Smooth muscle cell of the brain vasculature (primary cell): ENCODE measurements at places on chromosomes 7 and 10.

DNA sequence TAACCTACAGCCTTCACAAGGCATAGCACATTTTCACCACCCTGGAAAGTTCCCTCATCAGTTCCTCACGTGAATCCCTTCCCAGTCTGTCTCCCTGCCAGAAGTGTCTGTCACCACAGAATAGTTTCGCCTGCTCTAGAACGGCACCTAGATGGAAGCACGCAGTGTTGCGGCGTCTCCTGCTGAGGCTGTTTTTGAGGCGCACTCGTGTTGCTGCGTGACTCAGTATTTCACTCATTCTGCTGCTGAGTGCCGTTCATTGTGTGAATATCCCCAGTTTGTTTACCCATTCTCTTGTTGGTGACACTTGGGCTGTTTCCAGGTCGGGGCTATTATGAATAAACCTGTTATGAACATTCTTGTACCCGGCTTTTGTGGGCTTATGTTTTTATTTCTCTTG, 12.8 kb downstream of the NOS3 start:
- no peak for DNase-seq

- DNase-seq = no peak
Observed at GRCh38 chr7:112072541-112073245, 133.5 kb downstream of the DOCK4 start.

- no peak for DNase-seq
Observed at GRCh38 chr7:120421151-120421651, 148.2 kb downstream of the KCND2 start.

- DNase-seq = no peak
Observed at GRCh38 chr10:1120801-1121211, 64.6 kb downstream of the WDR37 start.

GRCh38 chr7:27095050-27095896, 527 bp downstream of the HOXA1 start:
- no peak for DNase-seq

- no peak for DNase-seq
Observed at GRCh38 chr10:24240041-24240751, 31.3 kb downstream of the KIAA1217 start.

- DNase-seq = no peak
Observed at GRCh38 chr7:96093435-96093834, 228.5 kb downstream of the SLC25A13 start.

DNA sequence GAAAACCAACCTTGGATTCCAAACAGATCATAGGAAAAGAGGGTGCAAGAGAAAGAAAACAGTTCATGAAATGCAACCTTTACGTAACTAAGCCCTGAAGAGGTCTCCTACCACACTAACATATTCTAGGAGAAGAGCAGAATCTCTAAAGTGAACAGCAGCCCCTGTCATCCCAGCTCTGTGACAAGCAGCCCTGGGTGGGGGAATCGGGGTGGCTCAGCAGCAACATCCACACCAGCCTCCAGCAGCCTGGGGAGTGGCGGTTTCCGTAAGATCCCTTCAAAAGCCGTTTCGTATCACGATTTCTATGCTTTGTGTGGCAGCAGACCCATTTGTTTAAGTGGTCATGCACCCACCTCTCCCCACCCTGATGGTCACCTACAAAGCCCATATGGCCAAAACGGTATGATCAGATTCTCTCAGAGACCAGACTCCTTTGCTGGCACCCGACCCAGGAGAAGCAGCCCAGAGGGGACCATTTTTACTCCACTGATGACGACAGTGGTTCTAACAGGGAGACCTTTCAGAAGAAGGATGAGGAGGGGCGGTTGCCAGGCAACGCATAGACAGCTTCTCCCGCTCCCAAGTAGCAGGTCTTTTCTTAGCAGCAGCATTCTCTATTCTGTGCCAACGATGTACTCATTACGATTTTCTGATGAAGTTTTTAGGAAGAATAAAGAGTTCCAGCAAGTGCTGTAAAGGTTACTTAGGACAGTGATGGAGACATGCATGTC, 300.6 kb downstream of the DNAJB6 start:
- DNase-seq = no peak

- DNase-seq = no peak
Observed at GRCh38 chr7:51965454-51965853, 648.8 kb upstream of the COBL start.

DNA sequence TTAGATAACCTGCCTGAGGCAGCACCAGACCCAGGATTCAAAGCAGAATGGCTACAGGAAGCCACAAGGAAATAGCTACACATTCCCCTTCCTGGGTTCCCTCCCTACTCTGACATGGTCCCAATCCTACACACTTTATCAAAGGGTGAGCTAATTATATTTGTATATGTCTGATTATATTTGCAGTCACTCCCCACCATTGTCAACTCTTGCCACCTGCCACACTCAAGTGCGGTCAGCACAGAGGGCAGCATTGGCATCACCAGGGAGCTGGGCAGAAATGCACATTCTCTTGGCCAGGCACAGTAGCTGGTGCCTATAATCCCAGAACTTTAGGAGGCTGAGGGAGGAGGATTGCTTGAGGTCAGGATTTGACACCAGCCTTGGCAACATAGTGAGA, 114.1 kb upstream of the PDLIM1 start:
- no peak for DNase-seq

GRCh38 chr7:38160003-38160571, 18.0 kb upstream of the STARD3NL start:
- DNase-seq = no peak

DNA sequence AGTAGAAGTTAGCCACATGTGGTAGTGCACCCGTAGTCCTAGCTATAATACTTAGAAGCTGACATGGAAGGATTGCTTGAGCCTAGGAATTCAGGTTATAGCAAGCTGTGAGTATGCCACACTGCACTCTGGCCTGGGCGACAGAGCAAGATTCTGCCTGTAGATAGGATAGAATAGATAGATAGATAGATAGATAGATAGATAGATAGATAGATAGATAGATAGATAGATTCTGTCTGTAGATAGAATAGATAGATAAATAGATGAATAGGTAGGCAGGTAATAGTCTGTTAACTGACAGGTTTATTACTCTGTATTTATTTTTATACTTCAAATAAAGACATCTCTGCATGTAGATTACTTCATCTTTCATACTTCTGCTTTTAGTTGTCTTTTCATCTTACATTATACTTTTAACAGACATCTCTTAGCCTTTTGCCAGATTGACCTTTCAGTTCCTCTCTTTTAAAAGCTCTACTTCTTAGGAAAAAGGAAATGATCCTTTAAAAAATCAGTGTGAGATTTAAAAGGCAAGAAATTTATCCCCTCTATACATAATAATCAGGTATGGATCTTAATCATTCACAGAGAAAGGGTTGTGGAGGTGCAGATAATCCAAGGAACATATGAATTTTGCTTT, 31.8 kb downstream of the CCAR1 start:
- no peak for DNase-seq

GRCh38 chr10:93498166-93498565, 1.8 kb downstream of the CEP55 start:
- DNase-seq = no peak

DNA sequence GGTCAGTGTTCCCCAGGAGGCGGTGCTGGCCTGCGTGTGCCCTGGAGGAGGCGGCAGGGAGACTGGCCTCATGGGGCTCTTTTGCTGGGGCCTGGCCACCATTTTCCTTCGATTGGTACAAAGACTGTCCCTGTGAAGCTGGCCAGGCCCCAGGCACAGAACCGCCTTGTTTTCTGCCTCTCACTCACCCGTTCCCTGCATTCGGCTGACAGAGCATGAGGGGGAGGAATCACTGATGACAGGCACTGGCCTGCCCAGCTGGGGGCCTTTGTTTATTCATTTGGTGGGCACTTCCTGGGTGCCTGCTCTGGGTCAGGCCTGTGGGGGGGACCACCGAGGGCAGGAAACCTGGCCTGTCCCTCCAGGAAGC, 139.2 kb downstream of the FAM53B start:
- no peak for DNase-seq

- no peak for DNase-seq
Observed at GRCh38 chr7:128454808-128455542, 703 bp upstream of the HILPDA start.
